ENCODE measurements at places on chromosomes 1 and 21. TPM values are rescaled to one million over a fixed set of nuclear protein-coding genes. Genes with fewer than 3 reads are reported as not detected.
A peak's percentile ranks its signal among the peaks of the same experiment; 100 is the strongest.

DNA sequence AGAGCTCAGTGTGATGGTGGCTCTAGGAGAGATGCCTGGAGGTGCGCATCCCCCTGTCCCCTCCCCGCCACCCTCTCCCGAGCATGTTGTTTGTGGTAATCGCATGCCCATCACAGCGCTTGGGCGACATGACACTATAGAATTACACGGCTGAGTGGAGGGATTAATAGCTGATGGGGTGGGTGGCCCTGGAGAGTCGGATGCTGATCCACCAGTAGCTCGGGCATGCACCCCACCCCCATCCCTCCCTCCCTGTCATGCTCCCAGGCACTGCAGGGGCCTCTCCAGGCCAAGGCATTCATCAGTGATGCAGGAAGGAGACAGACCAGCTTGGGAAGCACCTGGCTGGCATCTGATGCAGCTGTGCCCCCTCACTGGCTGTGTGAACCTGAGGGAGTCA lies 159.0 kb upstream of the IGSF21 start:
- no peak overlapping the region for H3K27ac ChIP-seq
- H3K4me1 ChIP-seq, result no peaks in the 10 kb centered on the region
- DNase-seq, result no peak
- peaks cover 26% of the 10 kb centered on the region for H3K27me3 ChIP-seq
- H3K4me3 ChIP-seq, result no peak overlapping the region
- H3K36me3 ChIP-seq, result no peaks in the 10 kb centered on the region

Gene TRABD2B
- total RNA-seq, result 1.0 TPM

DNA sequence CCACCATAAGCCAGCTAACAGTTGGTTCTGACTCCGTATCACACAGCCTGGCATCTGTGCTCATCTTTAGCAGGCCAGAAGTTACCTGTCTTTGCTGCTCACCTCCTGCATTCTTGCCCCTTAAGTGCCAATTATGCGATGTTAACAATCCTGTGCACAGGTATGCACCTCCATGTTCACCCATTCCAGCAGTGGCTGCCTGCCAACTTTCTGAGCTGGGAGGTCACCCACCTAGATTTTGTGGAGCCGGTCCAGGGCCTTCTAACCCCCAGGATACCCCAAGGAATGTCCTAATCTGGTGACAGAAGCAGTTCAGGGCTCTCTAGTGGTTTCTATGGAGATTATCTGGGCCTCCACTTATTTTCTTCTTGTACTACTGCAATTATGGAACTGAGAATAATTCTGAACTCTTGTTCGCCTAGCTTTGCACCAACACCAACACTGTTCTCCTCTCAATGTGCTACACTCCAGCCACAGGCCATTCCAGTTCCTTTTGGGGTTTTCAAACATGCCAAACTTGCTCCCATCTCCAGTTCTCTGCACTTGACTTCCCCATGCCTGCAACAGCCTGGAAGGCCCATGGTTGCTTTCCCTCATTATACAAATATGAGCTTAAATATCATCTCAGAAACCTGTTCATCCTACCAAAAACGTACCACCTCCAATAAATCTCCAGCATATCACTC lies 9.0 kb downstream of the BCAR3 start:
- H3K27ac ChIP-seq, result peak overlapping the region; percentile 65
- peaks cover 71% of the 10 kb centered on the region for H3K4me1 ChIP-seq
- H3K4me3 ChIP-seq, result no peak overlapping the region
- H3K36me3 ChIP-seq, result no peaks in the 10 kb centered on the region

- H3K27me3 ChIP-seq, result no peaks in the 10 kb centered on the region
- no peaks in the 10 kb centered on the region for H3K36me3 ChIP-seq
- no peak for DNase-seq
- no peak overlapping the region for H3K27ac ChIP-seq
These were observed 21.7 kb upstream of the KIRREL1 start for GRCh38 chr1:157971769-157972168.

All from heart left ventricle (tissue), 16 donors.